ENCODE measurements at places on chromosomes 4 and X.

- DNase-seq: no peak
These were observed 295.4 kb downstream of the BCOR start for GRCh38 chrX:39802354-39802753.

GRCh38 chr4:168865854-168866253 is 144.2 kb downstream of the CBR4 start:
- DNase-seq: no peak

DNA sequence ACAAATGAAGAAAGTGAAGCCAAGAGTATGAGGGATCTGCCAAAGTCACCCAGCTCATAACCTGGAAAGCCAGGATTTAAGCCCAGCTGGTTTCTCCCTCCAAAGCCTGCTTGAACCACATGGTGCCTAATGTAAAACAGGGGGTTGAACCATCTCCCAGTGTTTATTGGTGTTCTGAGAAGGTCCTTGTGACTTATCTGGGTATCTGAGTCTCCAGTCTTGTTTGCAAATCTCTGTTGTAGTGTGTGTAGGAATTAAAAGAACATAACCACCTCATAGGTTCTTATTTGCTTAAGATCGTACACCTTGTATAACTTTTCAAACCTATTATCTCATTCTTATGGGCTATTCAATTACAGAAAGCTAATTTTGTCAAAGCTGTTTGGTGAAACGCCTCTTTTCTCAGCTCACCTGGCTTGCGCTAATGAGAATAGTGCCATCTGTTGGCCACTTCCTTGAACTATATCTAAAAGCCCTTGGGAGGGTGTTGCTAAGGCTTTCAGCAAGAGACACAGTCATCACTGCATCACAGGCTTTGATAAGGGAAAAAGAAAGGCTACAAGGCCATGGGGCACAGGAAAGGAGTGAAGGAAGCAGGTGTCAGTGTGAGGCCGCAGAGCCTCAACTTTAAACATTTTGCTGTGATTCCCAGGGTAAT is 34.0 kb downstream of the ETDB start:
- DNase-seq: no peak

GRCh38 chrX:67543818-67544217 is at the start of gene AR:
AR (plus strand) TSS chrX:67544021; CDS start chrX:67545147, 1,126 bp downstream.
- DNase-seq: no peak

DNA sequence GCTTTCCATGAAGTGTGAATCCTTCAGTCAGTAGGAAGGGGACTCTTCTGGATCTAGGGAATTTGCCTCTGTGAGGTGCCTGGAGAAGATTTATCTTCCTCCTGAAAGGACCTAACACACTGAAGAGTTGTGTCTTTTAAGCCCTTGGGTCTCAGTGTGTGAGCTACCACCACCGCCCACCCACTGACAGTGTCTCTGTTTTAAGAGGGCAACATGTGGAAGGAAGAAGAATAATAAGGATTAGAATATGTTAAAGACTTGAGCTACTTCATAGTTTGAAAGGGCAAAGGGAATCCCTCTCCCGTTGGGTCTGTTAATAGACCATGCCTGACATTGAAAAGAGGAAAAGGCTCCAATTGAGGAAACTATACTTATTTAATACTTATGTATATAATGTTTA is 64.3 kb upstream of the TLR2 start:
- DNase-seq: no peak

DNA sequence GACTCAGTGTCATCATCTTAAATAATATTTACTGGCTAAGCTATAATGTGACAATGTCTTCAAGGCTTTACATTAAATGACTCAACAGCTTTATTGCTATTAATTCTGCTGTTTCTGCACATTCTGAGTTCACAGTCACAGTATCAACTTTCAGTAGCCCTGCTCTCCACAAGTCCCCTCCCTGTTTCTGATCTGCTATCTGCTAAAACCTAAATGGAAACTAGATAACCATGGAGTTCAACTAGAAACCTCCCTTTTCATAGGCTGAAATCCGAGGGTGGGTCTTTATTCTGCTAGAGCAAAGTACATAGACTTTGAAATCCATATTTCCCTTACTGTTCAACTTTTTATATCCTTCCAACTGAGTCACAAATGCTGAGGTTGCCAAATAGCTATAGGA is 5.4 kb upstream of the ACE2 start:
- no peak for DNase-seq

- DNase-seq: no peak
These were observed 2.9 kb downstream of the MSL3 start for GRCh38 chrX:11760958-11761357.

- no peak for DNase-seq
These were observed 484.1 kb downstream of the SMARCA1 start for GRCh38 chrX:129039176-129039575.

DNA sequence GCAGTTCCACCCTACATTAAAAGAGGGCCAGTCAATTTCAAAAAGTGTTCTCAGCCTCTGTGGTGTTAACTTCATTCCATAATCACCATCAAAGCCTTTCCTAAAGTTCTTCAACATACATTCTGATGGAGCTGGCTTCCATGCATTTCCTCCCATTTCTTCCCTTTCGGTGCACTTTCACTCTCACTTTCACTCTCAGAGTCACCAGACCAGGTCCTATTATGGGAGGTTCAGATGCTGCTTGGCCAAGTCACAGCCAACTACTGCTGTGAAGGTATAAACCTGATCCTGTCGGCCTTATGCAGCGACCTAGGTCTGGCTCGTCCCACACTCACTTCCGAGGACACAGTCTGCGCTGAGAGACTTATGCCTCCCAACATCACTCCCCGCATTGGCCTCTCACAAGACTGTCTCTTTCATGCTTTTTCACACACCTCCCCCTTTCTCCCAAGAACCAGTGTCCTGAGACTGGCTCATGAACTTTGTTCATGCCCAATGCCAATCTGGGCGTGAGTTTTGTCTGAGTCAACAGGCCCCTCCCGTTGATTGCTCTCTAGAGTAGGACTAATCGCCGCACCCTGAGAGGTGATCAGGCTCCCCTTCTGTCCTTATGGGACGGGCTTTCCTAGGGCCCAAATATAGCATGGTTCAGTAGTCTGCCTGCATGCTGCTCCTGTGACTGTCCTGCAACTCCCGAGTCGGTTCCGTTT is 60.8 kb upstream of the XAGE1B start:
- no peak for DNase-seq

- no peak for DNase-seq
These were observed 51.0 kb downstream of the GUCY1B1 start for GRCh38 chr4:155809835-155810234.

GRCh38 chr4:125225806-125226205 is 88.9 kb upstream of the FAT4 start:
- no peak for DNase-seq

- no peak for DNase-seq
These were observed 20.3 kb upstream of the DHX15 start for GRCh38 chr4:24604558-24605214.

DNA sequence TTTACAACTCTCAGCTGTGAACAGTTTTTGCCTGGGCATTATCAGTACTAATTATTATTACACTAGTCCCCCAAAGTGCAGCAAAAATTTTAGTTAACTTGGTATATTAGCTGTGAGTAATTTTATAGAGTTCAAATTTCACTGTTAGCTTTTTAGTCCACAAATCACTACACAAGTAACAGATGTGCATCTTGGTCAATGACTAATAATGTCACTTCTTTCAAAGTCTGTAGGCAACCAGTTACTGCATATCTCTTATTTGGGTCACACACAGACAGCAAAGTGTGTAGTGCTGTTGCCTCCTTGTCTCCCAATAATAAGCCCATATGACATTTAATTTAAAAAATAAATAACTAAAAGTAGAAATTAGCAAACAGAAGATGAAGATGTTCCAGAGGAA is 159.9 kb downstream of the SCFD2 start:
- DNase-seq: no peak

GRCh38 chr4:145498430-145498829 is 16.8 kb downstream of the SMAD1 start:
- no peak for DNase-seq

DNA sequence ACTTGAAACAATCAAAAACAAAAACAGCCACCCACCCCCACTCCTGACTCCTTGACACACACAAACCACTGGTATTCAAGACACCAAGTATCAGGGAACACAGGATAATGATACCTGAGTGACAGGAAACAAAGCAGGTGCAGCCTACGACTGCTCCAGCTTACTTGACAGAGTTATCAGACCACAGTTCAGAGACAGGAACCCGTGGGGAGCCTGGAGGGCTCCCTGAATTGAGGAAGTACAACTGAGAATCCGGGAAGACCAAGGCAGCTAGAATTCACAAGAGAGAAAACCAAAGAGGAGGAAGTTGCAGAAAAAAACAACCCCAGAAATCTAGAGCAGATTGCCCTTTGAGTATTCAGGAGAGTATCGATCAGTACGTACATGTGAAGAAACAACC is 20.5 kb downstream of the COMMD8 start:
- DNase-seq: no peak

GRCh38 chr4:94131212-94131611 is 76.5 kb upstream of the SMARCAD1 start:
- no peak for DNase-seq

GRCh38 chr4:56271131-56271530 is 116.2 kb downstream of the AASDH start:
- no peak for DNase-seq

- no peak for DNase-seq
These were observed 271.8 kb upstream of the TENM3 start for GRCh38 chr4:181971411-181971810.

- DNase-seq: no peak
These were observed 73.5 kb downstream of the FAM47B start for GRCh38 chrX:35016051-35016450.

GRCh38 chr4:20787940-20788665 is 87.8 kb downstream of the PACRGL start:
- no peak for DNase-seq

- DNase-seq: no peak
These were observed 15.7 kb downstream of the FHL1 start for GRCh38 chrX:136162827-136163570.

DNA sequence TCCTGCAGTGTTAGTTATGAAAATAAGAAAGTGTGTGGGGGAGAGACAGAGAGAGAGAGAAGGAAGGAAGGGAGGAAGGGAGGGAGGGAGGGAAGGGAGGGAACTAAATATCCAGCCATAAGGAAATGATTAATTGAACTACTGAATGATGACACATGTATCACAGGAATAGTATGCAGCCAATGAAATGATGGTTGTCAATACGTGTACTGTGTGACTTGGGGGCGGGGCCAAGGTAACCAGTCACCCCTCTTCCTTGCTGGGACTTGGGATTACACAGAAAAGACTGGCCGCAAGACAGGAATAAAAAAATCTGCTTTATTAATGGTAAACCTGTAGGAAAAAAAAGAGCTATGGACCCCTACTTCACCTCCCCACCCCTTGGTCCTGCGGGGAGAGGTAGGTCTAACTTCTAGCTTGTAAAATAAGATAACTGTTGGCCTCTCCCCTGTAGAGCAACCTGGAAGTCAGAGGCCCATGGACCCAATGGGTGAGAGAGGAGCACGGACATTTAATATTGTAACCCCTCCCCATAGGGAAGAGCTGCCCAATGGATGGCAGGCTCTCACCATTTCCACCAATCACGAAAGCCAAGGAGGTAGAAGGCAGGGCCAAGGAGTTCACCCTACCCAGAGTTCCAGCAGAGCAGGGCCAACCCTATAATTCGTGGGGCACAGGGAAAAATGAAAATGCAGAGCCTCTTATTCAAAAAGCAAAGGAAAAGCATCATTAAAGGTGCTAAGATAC is 7.4 kb downstream of the PPP2R2C start:
- no peak for DNase-seq

- DNase-seq: no peak
These were observed 42.0 kb upstream of the GK2 start for GRCh38 chr4:79450053-79450452.

- no peak for DNase-seq
These were observed 318.2 kb upstream of the RASGEF1B start for GRCh38 chr4:81789741-81790399.

DNA sequence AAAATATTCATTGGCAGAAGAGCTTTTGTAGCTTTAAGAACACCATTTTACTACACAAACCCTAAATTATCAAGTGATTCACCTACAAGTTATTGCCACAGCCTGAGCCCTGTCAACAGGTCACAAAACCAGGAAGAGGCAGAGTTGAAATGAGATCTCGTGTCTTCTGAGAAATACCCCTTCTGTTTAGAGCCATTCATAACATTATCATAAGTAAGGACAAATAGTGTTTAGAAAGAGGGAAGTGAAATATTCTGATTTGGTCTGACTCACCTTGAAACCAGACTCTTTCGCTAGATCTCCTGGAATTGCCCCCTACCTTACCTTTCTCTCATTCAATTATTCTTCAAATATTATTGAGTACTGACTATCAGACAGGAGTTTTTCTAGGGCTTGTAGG is 5.9 kb downstream of the ETDB start:
- no peak for DNase-seq

GRCh38 chr4:119858176-119858575 is 208.5 kb downstream of the MAD2L1 start:
- no peak for DNase-seq

- no peak for DNase-seq
These were observed 824 bp downstream of the TBC1D14 start for GRCh38 chr4:6910340-6910959.

- DNase-seq: no peak
These were observed 50.0 kb downstream of the C4orf46 start for GRCh38 chr4:158621729-158622128.

- DNase-seq: no peak
These were observed 33.3 kb downstream of the PKD2 start for GRCh38 chr4:88040707-88041106.

DNA sequence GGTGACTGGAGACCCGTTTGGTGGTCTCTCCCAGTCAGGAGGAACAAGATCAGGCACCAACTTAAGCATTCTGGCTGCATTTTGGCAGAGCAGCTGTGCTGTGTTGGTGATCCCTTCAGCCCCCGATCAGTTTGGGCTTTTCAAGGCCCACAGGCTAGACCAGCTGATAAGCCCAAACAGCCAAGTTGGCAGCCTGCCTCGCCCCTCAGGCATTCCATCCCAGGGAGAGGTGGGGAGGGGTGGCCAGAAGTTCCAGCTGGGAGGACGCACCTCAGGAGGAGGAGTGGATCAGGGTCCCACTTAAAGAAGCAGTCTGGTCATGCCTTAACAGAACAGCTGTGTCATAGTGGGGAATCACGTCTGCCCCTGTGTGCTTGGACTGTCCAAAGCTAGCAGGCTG is 105.8 kb downstream of the CHIC1 start:
- no peak for DNase-seq

- DNase-seq: no peak
These were observed 479.3 kb upstream of the PCDH10 start for GRCh38 chr4:132669786-132670185.

- no peak for DNase-seq
These were observed 553.3 kb upstream of the MAGEB2 start for GRCh38 chrX:29662101-29662500.

GRCh38 chrX:19609541-19609940 is 94.2 kb upstream of the MAP3K15 start:
- DNase-seq: no peak

GRCh38 chr4:25484243-25484721 is 107.2 kb downstream of the ANAPC4 start:
- DNase-seq: no peak
